Hepatocyte (in vitro differentiated cells): ENCODE measurements at places on chromosomes 2 and 18.

GRCh38 chr18:23317975-23318675 is 135.0 kb upstream of the RIOK3 start:
- H3K4me1 ChIP-seq: no peaks in the 10 kb centered on the region
- H3K27ac ChIP-seq: no peak overlapping the region
- H3K4me3 ChIP-seq: no peak overlapping the region
- DNase-seq: no peak

GRCh38 chr2:237760506-237761502 is 37.8 kb upstream of the RBM44 start:
- no peaks in the 10 kb centered on the region for H3K27me3 ChIP-seq
- H3K4me3 ChIP-seq: no peak overlapping the region
- H3K4me1 ChIP-seq: no peaks in the 10 kb centered on the region

DNA sequence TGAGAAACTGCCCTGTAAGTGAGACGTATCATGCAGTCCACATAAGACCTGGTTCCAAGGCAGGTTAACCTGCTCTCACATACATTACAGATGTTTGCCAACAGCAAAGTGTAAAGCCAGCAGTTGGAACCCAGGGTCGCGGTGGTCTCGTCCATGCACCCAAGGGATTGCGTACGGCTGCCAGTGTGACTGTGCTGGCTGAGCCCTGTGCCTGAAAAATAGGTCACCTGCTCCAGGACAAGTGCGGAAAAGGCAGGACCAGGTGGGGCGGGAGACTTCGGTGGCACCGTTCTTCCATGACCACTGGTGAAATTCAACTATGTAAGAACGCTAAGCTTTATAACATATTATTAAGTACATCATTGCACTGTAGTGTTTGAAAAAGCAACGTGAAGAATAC is 110.5 kb downstream of the MBP start:
- H3K27me3 ChIP-seq: no peaks in the 10 kb centered on the region
- no peak overlapping the region for H3K4me3 ChIP-seq
- no peaks in the 10 kb centered on the region for H3K36me3 ChIP-seq
- no peak overlapping the region for H3K27ac ChIP-seq
- no peaks in the 10 kb centered on the region for H3K4me1 ChIP-seq
- no peak for DNase-seq

- H3K4me1 ChIP-seq: peaks cover 10% of the 10 kb centered on the region
- peak; percentile 94 for DNase-seq
- H3K27me3 ChIP-seq: no peaks in the 10 kb centered on the region
- peak overlapping the region; percentile 37 for H3K4me3 ChIP-seq
- H3K36me3 ChIP-seq: no peaks in the 10 kb centered on the region
These were observed 2.4 kb upstream of the FOSL2 start for GRCh38 chr2:28390241-28390745.

GRCh38 chr18:63440219-63440618 is 17.9 kb upstream of the VPS4B start:
- no peak overlapping the region for H3K27ac ChIP-seq
- no peak overlapping the region for H3K4me3 ChIP-seq
- no peak for DNase-seq
- no peaks in the 10 kb centered on the region for H3K4me1 ChIP-seq
